ENCODE measurements at places on chromosomes 12 and 14.

DNA sequence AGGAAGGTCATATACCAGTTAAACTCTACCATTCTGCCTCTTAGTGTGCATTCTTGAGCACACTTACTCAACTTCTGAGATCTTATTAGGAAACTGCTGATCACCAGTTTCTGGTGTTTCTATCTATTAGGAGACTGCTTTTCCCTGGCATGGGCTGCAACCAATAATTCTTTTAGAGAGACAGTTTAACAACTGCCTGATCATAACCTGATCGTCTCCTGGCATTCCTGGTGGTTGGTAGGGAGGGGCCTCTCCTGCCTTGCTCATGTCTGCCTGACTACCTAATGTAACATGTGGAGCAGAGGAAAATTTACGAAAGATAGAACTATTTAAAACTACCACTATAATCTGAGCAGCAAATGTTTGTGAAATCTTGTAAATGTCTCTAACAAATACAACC is 75.3 kb upstream of the MGAT4C start:
- H3K27ac ChIP-seq = no peak overlapping the region
- no peak overlapping the region for H3K4me3 ChIP-seq
- no peaks in the 10 kb centered on the region for H3K36me3 ChIP-seq
- no peak for DNase-seq
- H3K4me1 ChIP-seq = no peaks in the 10 kb centered on the region

DNA sequence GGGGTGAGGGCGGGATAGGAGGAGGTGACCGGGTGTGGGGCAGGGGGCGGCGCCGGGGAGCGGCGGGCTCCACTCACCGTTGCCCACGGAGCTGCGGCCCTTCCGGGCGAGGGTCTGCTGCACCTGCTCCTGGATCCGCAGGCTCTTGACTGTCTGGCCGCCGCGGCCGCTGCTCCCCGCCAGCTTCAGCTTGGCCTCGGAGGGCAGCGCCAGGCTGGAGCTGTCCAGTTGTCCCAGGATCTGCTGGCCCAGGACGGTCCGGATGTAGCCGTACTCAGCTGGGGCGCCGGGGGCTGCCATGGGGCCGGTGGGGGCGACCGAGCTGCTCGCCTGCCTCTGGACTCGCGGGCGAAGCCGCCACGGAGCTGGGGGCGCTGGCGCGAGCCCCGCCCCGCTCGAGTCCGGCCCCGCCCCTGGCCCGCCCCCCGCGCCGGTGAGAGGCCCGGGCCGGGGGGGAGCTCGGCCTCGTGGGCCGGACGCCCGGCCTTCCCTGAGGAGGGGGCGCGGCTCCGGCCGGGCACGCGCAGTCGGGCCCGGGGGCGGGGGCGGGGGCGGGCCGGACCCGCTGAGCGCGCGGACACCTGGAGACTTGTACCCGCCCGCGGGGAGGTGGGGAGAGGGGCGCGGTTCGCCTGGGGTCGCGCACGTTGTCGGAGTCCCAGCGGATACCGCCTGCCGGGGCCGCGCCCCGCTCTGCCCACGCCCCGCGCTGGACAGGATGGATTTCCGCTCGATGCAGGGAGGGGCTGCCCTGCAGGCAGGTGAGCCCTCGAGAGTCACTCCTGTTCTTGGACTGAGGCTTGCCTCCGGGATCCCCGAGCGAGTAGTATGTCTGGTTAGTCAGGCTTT is at the start of gene PKP2:
Gene PKP2, minus strand, starts transcription at position 346 of the 849 bp plus-strand sequence. Its CDS starts 46 bp downstream, at position 300.
- H3K27ac ChIP-seq = no peak within 1 kb of the TSS
- peaks cover 14% of the 10 kb centered on the region for H3K4me1 ChIP-seq
- no peaks in the 10 kb centered on the region for H3K36me3 ChIP-seq
- peak; percentile 12 for DNase-seq

DNA sequence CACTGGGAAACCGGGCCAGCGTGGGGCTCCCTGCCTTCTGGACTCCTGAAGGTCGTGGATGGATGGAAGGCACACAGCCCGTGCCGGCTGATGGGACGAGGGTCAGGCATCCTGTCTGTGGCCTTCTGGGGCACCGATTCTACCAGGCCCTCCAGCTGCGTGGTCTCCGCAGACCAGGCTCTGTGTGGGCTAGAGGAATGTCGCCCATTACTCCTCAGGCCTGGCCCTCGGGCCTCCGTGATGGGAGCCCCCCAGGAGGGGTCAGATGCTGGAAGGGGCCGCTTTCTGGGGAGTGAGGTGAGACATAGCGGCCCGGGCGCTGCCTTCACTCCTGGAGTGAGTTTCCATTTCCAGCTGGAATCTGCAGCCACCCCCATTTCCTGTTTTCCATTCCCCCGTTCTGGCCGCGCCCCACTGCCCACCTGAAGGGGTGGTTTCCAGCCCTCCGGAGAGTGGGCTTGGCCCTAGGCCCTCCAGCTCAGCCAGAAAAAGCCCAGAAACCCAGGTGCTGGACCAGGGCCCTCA is 26.9 kb downstream of the HIP1R start:
- H3K36me3 ChIP-seq = peaks cover 42% of the 10 kb centered on the region
- no peak for DNase-seq
- no peak overlapping the region for H3K4me3 ChIP-seq
- H3K27ac ChIP-seq = no peak overlapping the region
- peaks cover 9% of the 10 kb centered on the region for H3K4me1 ChIP-seq
- H3K27me3 ChIP-seq = no peaks in the 10 kb centered on the region

GRCh38 chr12:46401662-46402061 is 29.1 kb upstream of the SLC38A2 start:
- H3K27me3 ChIP-seq = no peaks in the 10 kb centered on the region
- H3K36me3 ChIP-seq = no peaks in the 10 kb centered on the region
- no peak overlapping the region for H3K4me3 ChIP-seq
- DNase-seq = no peak
- peaks cover 4% of the 10 kb centered on the region for H3K4me1 ChIP-seq

- H3K27me3 ChIP-seq = no peaks in the 10 kb centered on the region
- peaks cover 13% of the 10 kb centered on the region for H3K4me1 ChIP-seq
- peak overlapping the region; percentile 88 for H3K4me3 ChIP-seq
- H3K36me3 ChIP-seq = no peaks in the 10 kb centered on the region
Measured at GRCh38 chr12:96400631-96401075, 414 bp upstream of the CDK17 start.

GRCh38 chr12:40157336-40157735 is 51.5 kb upstream of the SLC2A13 start:
- H3K4me3 ChIP-seq = no peak overlapping the region
- no peak for DNase-seq
- H3K27ac ChIP-seq = no peak overlapping the region
- H3K36me3 ChIP-seq = no peaks in the 10 kb centered on the region
- no peaks in the 10 kb centered on the region for H3K4me1 ChIP-seq
- no peaks in the 10 kb centered on the region for H3K27me3 ChIP-seq

GRCh38 chr12:119259484-119259883 is 75.0 kb upstream of the CCDC60 start:
- H3K4me3 ChIP-seq = no peak overlapping the region
- H3K36me3 ChIP-seq = no peaks in the 10 kb centered on the region
- H3K4me1 ChIP-seq = no peaks in the 10 kb centered on the region
- no peak overlapping the region for H3K27ac ChIP-seq
- no peak for DNase-seq

GRCh38 chr14:37566811-37567371 is 28.2 kb downstream of the FOXA1 start:
- H3K27me3 ChIP-seq = no peaks in the 10 kb centered on the region
- no peak overlapping the region for H3K4me3 ChIP-seq
- H3K4me1 ChIP-seq = no peaks in the 10 kb centered on the region

DNA sequence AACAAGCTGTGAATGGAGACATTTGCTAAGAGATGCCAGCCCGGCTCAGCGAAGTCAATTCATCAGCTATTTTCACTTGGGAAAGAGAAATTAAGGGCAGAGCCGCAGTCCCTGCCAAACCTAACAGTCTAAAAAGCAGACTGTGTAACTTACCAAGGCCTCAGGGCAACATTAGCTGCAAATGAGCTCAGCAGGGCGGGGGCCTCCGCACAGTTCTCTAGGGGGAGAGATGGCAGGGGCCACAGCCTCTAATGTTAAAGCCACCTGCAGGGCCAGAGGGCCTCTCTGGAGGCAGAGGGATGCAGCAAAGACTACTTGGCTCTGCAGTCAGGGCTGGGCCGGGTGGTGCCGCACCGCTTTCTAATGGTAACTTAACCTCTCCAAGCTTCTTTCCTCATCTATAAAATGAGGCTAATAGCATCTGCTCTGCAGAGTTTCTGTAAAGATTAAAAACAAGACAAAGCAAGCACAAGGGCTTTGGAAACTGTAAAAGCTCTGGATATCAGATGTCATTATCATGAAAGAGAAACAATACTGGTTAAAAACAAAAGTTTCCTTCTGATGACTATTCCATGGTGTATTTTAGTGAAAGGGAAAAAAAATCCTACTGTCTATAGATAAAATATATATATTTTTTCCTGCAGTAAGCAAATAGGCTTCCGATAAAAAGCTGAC is 13.4 kb upstream of the GPRC5A start:
- H3K36me3 ChIP-seq = no peaks in the 10 kb centered on the region
- H3K4me1 ChIP-seq = no peaks in the 10 kb centered on the region
- H3K27ac ChIP-seq = no peak overlapping the region
- no peak overlapping the region for H3K4me3 ChIP-seq
- no peaks in the 10 kb centered on the region for H3K27me3 ChIP-seq

DNA sequence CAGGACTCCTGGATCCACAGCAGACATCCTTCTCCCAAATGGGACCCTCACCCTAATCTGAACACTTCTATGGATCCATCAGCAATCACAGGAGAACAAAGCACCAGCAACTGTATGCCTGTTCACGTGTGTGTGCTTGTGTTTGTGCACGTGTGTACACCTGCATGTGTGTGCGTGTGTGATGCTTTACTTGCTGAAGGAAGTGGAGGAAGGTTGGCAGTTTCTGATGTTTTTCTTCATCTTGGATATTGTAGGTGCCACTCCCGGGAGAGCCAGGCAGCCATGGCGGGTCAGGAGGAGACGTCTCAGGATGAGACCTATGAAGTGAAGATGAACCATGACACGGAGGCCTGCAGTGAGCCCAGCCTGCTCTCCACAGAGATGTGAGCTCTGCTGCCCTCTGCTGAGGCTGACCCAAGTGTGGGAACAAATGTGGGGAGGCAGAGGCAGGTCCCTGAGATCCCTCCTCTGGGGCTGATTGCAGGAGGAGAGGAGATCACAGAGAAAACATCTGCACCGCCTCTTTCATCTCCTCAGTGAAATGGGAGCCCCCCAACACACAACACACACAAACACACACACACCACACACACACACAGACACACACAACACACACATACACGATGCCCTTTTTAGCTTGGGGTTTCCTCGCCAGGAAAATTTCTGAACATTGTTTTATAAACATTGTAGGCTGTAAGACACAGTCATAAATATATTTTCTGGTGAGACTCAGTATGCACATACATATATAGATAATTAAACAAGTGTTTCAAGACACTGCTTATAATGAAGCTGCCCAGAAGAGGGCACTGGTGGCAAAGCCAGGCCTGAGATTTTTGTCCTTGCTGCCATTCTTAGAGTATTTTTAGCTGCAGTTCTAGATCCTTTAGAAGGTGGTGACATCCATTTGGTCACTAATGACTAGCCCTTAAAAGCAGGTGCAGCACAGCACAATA is 112.2 kb upstream of the FKBP4 start:
- peaks cover 6% of the 10 kb centered on the region for H3K4me1 ChIP-seq
- H3K27ac ChIP-seq = no peak overlapping the region
- H3K27me3 ChIP-seq = no peaks in the 10 kb centered on the region
- H3K36me3 ChIP-seq = no peaks in the 10 kb centered on the region
- DNase-seq = peak; percentile 68
- no peak overlapping the region for H3K4me3 ChIP-seq

DNA sequence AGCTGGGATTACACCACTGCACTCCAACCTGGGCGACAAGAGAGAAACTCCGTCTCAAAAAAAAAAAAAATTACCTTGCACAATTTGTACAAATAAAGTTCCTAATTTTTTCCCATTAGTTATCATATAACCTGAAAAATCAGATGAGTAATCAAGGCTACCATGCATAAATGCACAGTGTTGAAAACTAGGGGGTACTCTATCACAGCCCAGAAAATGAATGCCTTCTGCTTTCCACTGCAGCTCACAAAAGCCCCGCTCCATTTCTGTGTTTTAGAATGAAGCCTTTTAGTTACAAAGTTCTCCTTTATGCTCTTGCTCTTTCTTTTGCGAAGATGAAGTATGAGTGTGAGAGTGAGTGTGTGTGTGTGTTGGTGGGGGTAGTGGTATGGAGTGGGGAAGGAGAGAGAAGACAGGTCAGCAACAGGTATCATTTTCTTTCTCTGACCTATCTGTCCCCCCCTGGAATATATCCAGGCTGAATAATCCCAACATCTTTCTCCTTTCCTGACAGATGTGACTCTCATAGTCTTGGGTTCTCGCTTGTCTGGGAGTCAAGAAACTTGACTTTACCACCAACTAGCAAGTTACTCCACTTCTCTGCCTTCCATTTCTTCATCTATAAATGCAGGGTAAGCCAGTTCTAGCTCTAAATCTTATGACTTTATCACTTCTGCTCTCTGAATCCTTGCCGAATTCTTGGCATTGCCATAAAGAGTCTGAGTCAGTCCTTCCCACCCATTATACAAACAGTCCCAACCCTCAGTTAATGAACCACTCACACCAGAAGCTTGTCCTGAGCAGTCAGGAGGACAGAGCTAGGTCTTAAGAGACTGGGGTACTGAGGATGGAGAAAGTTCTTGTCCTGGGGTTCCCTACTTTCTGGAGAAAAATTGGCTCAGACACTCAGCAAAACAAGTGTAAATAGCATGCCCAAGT is 16.1 kb downstream of the BIN2 start:
- peaks cover 55% of the 10 kb centered on the region for H3K4me1 ChIP-seq
- H3K27me3 ChIP-seq = no peaks in the 10 kb centered on the region
- H3K27ac ChIP-seq = peak overlapping the region; percentile 2

DNA sequence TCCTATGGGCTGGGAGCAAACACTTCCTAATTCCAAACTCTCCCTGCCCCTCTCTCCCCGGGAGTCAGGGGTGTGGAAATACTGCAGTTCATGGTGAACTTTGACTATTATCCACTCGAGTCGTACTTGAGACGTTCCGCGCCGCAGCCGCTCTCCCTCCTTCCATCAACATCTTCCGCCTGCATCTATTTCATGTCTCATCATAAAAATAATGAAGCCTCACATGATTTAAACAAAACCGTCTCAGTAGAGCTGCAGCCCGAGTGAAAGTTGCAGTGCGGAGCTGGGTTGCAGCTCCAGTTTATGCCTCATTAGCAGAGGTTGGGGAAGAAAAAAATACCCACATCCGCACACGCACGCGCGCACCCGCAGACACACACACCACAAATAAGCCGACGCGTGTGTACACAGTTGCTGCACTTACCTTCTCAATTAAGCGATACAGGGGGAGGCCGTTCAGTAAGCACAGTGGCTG is 283 bp downstream of the LMO3 start:
- no peaks in the 10 kb centered on the region for H3K4me1 ChIP-seq
- DNase-seq = no peak
- H3K36me3 ChIP-seq = no peaks in the 10 kb centered on the region
- H3K27me3 ChIP-seq = peaks cover 5% of the 10 kb centered on the region

- no peaks in the 10 kb centered on the region for H3K36me3 ChIP-seq
- H3K4me1 ChIP-seq = peaks cover 12% of the 10 kb centered on the region
- no peaks in the 10 kb centered on the region for H3K27me3 ChIP-seq
- H3K27ac ChIP-seq = no peak overlapping the region
Measured at GRCh38 chr14:20333494-20333841, 389 bp upstream of the CCNB1IP1 start.

GRCh38 chr12:76010732-76011458 is 20.7 kb downstream of the PHLDA1 start:
- H3K27me3 ChIP-seq = no peaks in the 10 kb centered on the region
- H3K4me3 ChIP-seq = no peak overlapping the region
- H3K4me1 ChIP-seq = no peaks in the 10 kb centered on the region

- H3K4me3 ChIP-seq = no peak overlapping the region
- DNase-seq = no peak
- H3K27ac ChIP-seq = no peak overlapping the region
- no peaks in the 10 kb centered on the region for H3K4me1 ChIP-seq
- H3K36me3 ChIP-seq = no peaks in the 10 kb centered on the region
- H3K27me3 ChIP-seq = no peaks in the 10 kb centered on the region
Measured at GRCh38 chr14:74647678-74648461, 35.8 kb upstream of the LTBP2 start.
